Regular cardiac myocyte (primary cell): ENCODE measurements at places on chromosomes 5 and 9. TPM values are rescaled to one million over a fixed set of nuclear protein-coding genes. Genes with fewer than 3 reads are reported as not detected.

The MED10 gene
- 14.1 and 18.0 TPM in 2 replicates for total RNA-seq

The CLIC3 gene
- total RNA-seq: 0.56 and 1.7 TPM in 2 replicates

The LRRC8A gene
- 30.2 and 63.1 TPM in 2 replicates for total RNA-seq

The IFNK gene
- not detected in 2 replicates for total RNA-seq

The PCDHAC2 gene
- total RNA-seq: 0.19 and 1.4 TPM in 2 replicates

The SPACA9 gene
- total RNA-seq: 2.8 and 3.5 TPM in 2 replicates

The SLC36A2 gene
- not detected in 2 replicates for total RNA-seq

The FREM1 gene
- total RNA-seq: not detected in 2 replicates

The PHYKPL gene
- total RNA-seq: 24.0 and 47.9 TPM in 2 replicates

The FBP2 gene
- not detected in 2 replicates for total RNA-seq

The PCDHGA1 gene
- 0.38 and 1.4 TPM in 2 replicates for total RNA-seq

The NEUROG1 gene
- total RNA-seq: not detected in 2 replicates

The PKD2L2 gene
- 0.38 TPM in 1 of 2 replicates, not detected in the other for total RNA-seq
